ENCODE measurements at places on chromosomes 7 and 10.

- DNase-seq = no peak
Observed at GRCh38 chr7:90250601-90251303, 5.8 kb downstream of the CFAP69 start.

DNA sequence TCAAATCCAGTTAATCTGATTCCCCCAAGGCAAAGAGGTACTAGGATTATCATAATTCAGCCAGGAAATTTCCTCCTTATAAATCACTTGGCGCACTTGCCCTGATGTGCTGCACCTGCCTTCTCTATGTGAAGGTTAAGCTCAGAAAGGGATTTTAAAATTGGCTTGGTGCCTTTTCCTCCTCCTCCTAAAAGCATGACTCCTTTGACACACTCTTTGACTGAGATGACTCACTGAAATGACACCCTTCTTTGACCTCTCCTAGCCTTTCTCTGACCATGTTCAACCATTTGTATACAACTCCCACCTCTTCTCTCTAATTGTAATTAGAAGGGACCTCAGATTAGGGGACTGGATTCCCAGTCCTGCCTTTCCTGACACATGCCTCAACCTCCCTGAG, 46.5 kb downstream of the ABLIM1 start:
- DNase-seq = no peak

- no peak for DNase-seq
Observed at GRCh38 chr10:29728541-29729049, 93.8 kb upstream of the SVIL start.

- no peak for DNase-seq
Observed at GRCh38 chr7:96118449-96119001, 203.4 kb downstream of the SLC25A13 start.

DNA sequence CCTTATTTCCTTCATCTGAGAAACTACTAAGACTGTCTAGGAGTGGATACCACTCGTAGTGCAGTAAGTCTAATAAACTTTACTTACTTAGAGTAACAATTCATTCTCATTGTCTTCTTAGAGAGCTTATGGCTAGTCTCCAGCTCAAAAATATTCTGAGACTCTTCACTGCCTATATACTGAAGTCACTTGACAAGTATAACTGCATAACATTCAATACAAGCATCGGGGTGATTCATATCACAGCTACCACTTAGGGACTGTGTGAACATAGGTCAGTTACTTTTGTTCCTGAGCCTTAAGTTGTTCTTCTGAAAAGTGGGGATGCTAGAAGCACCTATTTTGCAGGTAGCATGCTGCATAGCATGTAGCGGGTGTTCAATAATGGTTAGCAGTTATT, 111.0 kb downstream of the HTR7 start:
- no peak for DNase-seq

DNA sequence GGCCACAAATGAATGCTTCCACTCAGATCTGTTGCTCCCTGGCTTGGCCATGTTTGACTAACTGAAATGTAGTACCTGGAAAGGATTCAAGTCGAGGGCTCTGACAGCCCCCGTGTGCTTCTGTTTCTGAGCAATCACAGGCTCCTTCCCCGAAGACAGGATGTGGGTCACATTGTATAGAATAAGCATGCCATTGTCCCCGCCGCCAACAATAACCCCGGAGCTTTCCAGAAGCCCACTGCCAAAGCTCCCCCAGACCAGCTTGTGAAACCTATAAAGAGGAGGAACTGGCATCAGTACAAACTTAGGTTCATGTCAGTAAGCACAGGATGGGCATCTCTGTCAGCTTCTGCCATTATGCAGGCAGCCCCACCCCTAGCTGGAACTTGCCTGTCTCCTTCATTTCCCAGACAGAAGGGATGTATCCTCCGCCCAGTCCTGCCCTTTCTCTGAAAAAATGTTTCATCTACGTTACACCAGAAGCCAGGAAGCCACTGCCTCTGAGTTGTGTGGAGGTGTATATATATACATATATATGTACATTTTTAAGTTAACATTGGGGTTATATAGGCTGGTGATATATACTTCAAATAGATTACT, 10.3 kb downstream of the SEC31B start:
- no peak for DNase-seq

DNA sequence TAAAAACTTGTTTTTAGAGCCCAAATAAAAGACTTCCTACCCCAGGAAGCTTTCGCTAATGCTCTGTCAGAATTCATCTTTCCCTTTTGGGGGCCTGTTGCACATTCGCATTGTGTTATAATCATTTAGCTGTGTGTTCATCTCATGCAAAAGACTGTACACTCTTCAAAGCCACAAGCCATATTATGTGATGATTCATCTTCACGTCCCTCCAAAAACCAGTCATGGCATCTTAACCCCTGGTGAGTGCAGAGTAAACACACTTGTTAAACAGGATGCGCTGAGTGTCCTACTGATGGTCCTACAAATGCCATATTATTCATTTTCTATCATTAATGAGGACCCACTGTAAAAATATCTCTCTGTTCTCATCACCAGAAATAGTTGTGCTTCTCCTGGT, 235.4 kb downstream of the KIAA1217 start:
- no peak for DNase-seq

- DNase-seq = no peak
Observed at GRCh38 chr7:21299766-21300165, 128.1 kb upstream of the SP4 start.

DNA sequence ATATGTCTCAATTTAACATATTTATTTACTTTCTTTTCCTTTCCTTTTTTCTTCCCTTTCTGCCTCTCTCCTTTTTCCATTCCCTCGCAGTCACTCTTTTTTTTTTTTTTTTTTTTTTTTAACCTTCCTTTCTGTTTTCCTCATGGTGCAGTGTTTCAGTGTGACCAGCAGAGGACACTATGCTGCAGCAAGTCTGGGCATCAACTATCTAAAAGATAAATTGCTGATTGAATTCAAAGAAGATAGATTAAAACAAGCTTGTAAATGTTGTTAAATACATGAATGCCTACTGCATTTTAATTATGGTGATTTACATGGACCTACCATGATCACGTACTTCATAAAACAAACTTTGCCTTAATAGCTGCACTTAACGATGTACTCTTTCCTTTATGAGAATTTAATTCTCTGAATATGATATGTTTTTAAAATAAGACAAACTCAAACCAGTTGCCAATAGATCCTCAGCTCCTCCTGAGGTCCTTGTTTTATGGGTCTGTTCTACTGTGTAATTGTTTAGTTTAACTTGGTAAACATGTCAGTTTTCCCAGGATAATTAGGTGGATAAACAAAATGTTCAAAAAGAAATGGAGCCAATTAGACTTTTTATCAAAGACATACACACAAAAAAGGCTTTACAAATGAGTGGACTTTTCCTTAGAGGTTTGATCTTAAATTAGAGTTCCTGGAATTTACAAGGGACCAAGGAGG, 101.0 kb upstream of the AGR3 start:
- DNase-seq = peak; percentile 19

DNA sequence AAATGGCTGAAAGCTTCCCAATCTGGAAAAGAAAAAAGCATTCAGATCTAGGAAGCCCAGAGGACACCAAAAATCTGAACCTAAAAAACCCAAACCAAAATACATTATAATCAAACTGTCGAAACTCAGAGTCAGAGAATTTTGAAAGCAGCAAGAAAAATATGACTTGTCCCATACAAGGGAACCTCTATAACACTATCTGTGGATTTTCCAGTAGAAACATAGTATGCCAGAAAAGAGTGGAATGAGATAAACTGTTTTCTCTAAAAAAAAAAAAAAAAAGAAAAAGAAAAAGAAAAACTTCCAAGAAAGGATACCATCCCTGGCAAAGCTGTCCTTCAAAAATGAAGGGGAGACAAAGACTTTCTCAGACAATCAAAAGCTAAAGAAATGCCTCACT, 179.0 kb downstream of the POM121L12 start:
- no peak for DNase-seq

Measured in GM20000 (cell line).